ENCODE measurements at places on chromosomes 16 and 17. TPM values are rescaled to one million over a fixed set of nuclear protein-coding genes. Genes with fewer than 3 reads are reported as not detected.

DNA sequence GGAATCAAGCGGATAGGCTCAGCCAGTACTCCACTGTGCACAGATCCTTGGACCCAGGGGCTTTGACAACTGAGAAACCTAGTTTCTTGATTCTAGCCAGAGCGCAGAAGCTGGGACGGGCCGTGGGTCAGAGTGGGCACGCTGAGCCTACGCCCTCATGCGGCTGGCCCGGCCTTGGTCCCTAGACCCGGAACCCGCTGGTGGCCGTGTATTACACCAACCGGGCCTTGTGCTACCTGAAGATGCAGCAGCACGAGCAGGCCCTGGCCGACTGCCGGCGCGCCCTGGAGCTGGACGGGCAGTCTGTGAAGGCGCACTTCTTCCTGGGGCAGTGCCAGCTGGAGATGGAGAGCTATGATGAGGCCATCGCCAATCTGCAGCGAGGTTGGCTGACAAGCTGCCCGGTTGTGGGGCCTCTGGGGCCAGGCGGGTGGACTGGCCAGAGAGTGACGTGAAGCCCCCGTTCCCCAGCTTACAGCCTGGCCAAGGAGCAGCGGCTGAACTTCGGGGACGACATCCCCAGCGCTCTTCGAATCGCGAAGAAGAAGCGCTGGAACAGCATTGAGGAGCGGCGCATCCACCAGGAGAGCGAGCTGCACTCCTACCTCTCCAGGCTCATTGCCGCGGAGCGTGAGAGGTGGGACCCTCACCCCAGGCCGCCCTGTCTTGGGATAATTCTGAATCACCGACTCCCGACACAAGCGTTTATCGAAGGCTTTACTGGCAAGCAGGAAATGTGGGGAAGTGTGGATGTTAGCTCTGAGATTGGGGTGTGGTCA is 946 bp downstream of the STUB1 start:
- no peak for DNase-seq

GRCh38 chr16:72099377-72099818 is 5.8 kb downstream of the DHX38 start:
- peak; percentile 42 for DNase-seq

GRCh38 chr16:69798466-69798865 is 36.3 kb downstream of the WWP2 start:
- DNase-seq, result no peak

- no peak for DNase-seq
Observed at GRCh38 chr17:72765368-72766153, 326.9 kb downstream of the SLC39A11 start.

GRCh38 chr16:6122401-6122800 is 1024.8 kb upstream of the EEF2KMT start:
- DNase-seq, result no peak

Gene KRT25
- total RNA-seq, result not detected

- no peak for DNase-seq
Observed at GRCh38 chr17:76266244-76266938, 1.2 kb downstream of the UBALD2 start.

DNA sequence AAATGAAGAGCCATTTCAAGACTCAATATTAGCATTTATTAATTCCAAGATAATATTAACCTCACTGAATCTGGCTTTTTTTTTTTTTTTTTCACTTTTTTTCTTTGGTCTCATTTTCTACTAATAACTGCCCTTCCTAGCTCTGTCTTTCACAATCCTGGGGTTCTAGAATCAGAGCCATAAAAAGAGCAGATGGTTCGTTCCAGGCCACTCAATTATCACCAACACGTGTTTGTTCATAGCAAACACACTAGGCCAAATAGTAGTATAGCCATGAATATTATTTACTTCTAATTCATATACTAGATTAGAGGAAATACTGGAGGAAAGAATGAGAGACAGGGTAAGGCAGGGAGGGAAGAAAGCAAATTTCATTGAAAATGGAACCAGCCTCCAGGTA is 39.8 kb downstream of the TEX2 start:
- no peak for DNase-seq

Gene MMP28
- 113 TPM for total RNA-seq

- DNase-seq, result no peak
Observed at GRCh38 chr16:50596762-50597450, 48.7 kb downstream of the NKD1 start.

DNA sequence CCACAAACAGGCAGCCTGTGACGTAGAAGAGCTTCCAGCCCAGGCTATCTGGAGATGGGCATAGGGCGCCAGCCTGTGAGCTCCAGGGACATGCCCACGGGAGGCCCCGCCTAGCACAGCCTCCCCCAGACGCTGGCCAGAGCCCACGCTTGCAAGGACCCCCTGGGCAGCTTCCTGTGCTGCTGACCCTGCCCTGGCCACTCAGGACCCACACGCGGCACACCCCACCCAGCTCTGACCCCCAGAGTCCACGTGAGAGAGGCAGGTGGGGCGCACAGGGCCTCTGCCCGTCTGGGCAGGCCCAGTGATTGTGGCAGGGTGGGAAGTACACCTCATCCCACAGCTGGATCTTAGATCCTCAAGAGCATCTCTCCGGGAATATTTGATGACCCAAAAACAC is 3.9 kb downstream of the CYBC1 start:
- no peak for DNase-seq

- no peak for DNase-seq
Observed at GRCh38 chr16:78096386-78096785, 3.1 kb upstream of the WWOX start.

Gene TRIM47
- 18.8 TPM for total RNA-seq

Gene PLA2G10
- not detected for total RNA-seq

Measured in umbilical cord (tissue), 2 donors.